Dermis lymphatic vessel endothelial cell (primary cell): ENCODE measurements at places on chromosomes 16 and 17. TPM values are rescaled to one million over a fixed set of nuclear protein-coding genes. Genes with fewer than 3 reads are reported as not detected.

Gene TRPV3
- total RNA-seq = under 0.01 TPM in 1 of 2 replicates, not detected in the other

Gene EVI2B
- total RNA-seq = under 0.01 TPM in 1 of 2 replicates, not detected in the other

Gene MYLK3
- 0.09 and 0.11 TPM in 2 replicates for total RNA-seq

Gene WSB1
- total RNA-seq = 402 and 519 TPM in 2 replicates

Gene PERCC1
- not detected in 2 replicates for total RNA-seq

Gene XAF1
- under 0.01 and 0.22 TPM in 2 replicates for total RNA-seq

Gene KRTAP1-1
- not detected in 2 replicates for total RNA-seq

Gene CBLN1
- 0.11 TPM in 1 of 2 replicates, not detected in the other for total RNA-seq

Gene ITGAL
- under 0.01 TPM in 1 of 2 replicates, not detected in the other for total RNA-seq

Gene EME1
- 0.65 and 0.77 TPM in 2 replicates for total RNA-seq

Gene LGALS9
- 27.6 and 35.3 TPM in 2 replicates for total RNA-seq

Gene PPP1R27
- not detected in 2 replicates for total RNA-seq

Gene CBX4
- total RNA-seq = 12.6 and 14.2 TPM in 2 replicates

Gene SDR42E1
- total RNA-seq = 1.7 and 4.5 TPM in 2 replicates

Gene KIF2B
- total RNA-seq = not detected in 2 replicates

Gene ACAP1
- total RNA-seq = 0.43 TPM in 1 of 2 replicates, not detected in the other

Gene KRTAP3-2
- total RNA-seq = not detected in 2 replicates

Gene IRF8
- 3.5 and 5.9 TPM in 2 replicates for total RNA-seq

Gene IL17C
- not detected in 2 replicates for total RNA-seq
